Activated CD8-positive, alpha-beta memory T cell treated with anti-CD3 and anti-CD28 coated beads, Interleukin-2, amount 50 U/mL, for 48 hours (primary cell): ENCODE measurements at places on chromosomes 5 and 9.

DNA sequence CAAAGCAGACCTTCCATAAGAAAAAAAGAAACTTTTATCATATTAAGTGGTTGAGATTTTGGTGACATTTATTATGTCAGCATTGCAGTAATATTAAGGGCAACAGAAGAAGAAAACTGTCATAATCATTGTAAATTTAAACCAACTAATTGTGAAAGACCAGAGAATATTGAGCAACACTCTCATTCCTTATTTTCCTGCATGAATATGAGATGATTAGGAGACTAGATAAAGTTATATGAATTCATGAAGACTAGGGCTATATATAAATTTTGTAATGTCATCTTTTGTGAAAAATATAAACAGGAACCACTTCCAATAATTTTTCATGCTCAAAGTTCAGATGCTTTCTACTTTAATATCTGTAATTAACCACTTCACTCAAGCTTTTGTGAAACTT, 974.5 kb upstream of the CDH10 start:
- DNase-seq, result no peak

DNA sequence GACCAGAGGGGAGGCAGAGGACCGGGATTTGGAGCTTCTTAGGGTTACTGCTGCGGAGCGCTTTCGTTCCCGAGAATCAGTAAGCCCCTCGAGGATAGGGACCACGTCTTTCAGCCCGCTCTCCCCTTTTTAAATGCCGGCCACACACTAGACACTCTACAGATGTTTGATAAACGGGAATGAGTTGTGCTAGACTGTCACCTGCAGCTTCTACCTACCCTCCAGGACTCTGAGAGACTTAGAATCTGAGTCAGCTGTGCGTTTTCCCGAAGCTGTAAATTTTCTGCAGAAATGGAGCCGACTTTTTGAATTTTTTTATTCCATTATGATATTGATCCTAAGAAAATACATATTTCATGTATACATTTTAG, 670 bp downstream of the CCDC171 start:
- DNase-seq, result no peak

- no peak for DNase-seq
Measured at GRCh38 chr9:5073701-5074100, 88.6 kb downstream of the JAK2 start.

- DNase-seq, result no peak
Measured at GRCh38 chr9:133454943-133455673, 4.7 kb upstream of the CACFD1 start.

- no peak for DNase-seq
Measured at GRCh38 chr5:171785517-171785916, at the start of gene SMIM23. Gene SMIM23, plus strand, starts transcription at chr5:171785817. Its CDS starts 55 bp downstream, at chr5:171785872.

DNA sequence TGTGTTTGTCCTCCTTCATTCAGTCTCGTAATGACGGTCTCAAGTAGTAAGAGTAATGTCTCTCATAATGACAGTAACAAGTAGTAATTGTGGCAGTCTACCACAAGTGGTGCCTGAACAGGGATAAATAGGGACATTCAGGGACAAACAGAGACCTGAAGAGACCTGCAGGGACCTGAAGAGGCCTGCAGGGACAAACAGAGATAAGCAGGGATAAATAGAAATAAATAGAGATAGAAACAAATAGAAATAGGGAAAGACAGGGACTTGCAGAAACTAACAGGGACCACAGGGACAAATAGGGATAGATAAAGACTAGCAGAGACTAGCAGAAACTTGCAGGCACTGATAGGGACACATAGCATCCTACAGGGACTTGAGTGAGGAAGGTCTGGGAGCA, 7.9 kb downstream of the UGT3A2 start:
- no peak for DNase-seq

DNA sequence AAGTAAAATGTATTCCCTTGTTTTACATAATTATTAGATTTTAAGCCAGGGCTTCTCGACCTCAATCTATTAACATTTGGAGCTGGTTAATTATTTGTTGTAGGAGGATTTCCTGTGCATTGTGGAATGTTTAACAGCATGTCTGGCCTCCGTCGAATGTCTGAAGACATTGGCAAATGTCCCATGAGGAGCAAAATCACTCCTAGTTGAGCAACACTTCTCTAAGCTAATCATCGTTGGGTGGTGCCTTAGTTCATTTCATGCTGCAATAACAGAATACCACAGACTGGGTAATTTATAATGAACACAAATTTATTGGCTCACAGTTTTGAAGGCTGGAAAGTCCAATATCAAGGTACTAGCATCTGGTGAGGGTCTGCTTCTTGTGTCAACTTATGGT, 13.4 kb upstream of the VPS13A start:
- no peak for DNase-seq

DNA sequence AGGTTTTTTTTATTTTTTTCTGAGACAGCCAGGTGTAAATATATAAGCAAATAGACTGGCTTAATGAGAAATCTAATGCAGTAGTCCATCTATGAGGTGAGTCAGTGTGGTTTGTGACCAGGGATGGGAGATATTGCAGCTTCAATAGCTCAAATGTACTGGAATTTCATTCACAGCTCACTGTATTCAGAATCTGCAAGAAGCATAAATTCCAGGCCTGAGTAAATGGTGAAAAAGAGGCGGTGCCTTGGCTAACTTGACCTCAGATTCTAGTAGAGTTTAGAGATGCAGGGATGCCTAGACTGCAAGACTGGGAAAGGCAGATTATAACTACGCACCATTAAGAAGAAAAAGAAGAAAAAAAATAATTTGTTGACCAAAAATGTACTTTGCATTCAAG, 151.9 kb upstream of the SMC2 start:
- DNase-seq, result no peak

DNA sequence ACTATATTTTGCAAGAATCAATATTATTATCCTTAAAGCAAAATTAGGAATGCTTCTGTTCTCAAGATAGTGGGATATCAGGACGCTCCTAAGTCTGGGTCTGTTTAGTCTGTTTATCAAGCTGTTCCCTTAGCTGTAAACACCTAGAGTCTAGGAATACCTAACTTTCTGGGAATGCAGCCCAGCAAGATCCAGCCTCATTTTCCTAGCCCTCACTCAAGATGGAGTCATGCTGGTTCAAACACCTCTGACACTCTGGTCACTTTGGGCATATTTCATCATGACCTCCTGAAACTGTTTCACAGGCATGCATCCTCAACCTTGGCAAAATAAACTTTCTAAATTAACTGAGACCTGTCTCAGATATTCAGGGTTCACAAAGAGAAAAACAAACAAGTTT, 14.4 kb upstream of the MRPS30 start:
- no peak for DNase-seq

DNA sequence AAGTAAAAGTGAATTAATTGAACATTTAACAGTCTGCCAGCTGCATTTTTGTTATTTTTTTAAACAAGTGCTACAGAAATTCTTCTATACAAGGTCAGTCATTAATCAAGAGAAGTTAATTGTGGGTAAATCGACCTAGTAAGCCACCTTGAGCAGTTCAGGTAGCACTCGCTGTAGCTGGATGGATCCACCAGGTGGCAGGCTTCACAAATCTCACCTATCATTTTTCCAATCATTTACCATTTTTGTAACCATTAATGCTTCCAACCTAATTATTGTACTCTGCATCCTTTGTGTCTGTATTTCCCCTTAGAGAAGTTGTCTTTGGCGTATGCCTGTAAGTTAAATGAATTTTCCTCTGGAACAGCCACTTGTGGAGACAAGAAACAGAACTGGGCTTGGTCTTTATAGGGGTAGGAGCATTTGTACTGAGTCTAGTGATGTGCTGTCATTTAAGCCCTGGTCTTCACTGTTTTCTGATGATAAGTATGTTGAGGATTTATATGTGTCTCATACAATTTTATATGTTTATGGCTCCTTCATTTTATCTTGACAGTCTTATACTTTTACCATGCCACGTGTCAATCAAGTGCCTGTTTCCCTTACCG, 39.5 kb downstream of the CD180 start:
- DNase-seq, result no peak

- no peak for DNase-seq
Measured at GRCh38 chr5:158451993-158452672, 593.2 kb upstream of the CLINT1 start.

DNA sequence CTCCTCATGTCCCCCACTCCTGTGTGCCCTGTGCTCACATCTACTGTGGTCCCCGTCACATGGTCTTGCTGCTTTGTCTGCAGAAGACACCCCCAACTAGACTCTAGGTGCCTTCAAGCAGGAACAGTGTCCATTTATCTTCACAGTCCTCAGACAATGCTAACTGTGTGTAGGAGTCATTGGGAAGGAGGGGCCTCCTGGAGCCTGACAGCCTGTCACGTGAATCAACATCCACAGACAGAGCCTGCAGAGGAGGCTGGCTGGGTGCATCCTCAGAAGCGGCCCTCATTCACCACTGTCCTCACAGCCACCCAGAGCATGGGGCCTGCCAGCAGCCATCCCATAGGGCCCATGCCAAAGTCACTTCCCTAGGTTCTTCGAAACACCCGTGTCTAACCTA, 98.7 kb downstream of the MED10 start:
- no peak for DNase-seq

GRCh38 chr5:67673618-67674017, 477.0 kb upstream of the CD180 start:
- no peak for DNase-seq
